ENCODE measurements at places on chromosomes 16 and 17.

GRCh38 chr17:4329838-4330237, 36.6 kb downstream of the UBE2G1 start:
- DNase-seq, result no peak

DNA sequence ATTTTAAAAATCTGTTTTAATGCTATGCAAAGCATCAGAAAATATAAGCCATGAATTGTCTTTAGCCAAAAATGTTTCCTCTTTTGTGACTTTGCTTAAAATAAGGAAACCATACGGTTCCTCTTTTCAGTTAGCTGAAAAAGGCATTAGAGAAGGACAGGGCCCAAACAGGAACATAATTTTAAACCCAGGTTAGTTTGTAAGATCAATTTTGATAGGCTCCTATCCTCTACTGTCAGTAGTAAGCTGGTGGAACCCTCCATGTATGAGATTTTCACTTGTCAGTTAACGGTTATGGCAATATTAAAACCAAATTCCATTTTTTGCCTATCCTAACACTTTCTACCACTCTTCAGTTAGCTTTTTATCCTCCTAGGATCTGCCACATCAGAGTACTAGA, 4.3 kb downstream of the EVI2B start:
- DNase-seq, result no peak

- DNase-seq, result no peak
Observed at GRCh38 chr17:82463925-82464566, 5.5 kb downstream of the NARF start.

- no peak for DNase-seq
Observed at GRCh38 chr17:38447502-38448085, 19.3 kb downstream of the ARHGAP23 start.

DNA sequence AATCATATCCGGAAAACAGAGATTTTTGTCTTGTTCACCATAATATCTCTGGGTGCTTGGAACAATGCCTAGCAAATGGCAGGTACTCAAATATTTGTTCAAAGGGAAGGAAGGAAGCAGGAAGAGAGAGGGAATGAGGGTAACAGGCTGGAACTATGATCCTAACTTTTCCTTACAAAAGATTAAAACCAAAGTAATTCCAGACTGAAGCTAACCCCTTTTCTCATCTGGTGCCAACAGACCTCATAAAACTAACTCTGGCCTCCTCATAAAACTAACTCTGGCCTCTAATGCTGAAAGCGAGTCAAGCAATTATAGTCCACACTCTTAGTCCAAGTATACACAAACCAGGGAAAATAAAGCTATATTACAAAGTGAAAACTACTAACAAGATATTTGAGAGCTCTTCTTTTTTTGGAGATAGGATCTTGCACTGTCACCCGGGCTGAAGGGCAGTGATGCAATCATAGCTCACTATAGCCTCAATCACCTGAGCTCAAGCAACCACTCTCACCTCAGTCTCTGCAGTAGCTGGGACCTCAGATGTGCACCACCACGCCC, 84.6 kb downstream of the KANSL1 start:
- DNase-seq, result no peak

Data from T-cell (primary cell).